ENCODE measurements at places on chromosomes 16 and 17.

DNA sequence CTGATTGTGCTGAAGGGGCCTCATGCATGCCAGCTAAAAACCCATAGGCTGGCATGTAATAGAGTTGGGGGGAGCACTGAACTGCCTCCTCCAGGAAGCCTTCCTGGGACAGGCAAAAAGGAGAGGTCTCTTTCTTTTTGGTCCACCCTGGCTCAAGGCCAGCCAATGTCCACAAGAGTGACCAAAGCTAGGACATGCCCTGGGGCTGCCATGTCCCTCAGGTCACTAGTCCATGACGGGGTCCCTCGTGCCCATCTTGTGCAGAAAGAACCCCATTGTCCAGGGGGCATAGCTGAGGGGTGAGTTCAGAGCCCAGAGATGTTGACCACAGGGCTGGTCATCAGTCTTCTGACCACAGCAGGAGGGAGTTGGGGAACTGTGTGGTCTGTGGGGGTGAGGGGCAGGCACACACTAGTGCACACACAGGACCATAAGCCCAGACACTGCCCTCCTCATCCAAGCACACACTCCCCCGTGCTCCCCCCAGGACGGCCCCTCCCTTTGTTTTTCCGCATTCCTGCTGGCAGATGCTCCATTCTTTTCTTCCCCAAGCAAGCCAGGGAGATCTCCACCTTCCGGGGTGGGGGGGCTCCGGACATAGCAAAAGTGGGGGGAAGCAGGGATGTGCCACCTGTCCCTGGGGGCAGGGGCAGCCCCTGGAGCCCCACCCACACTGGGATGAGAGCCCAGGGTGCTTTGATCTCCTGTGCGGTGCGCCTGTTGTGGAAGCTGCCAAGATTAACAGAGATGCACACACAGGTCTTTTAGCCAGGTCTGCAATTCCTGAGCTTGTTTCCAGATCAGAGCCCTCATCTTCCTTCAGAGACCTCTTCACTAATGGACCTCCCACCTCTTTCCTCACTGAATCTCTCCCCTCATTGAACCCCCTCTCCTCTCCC is 25.2 kb upstream of the PHB1 start:
- no peak for DNase-seq

- no peak for DNase-seq
Measured at GRCh38 chr17:4043862-4044261, 79.6 kb upstream of the ATP2A3 start.

GRCh38 chr16:79301051-79301450 is 299.5 kb downstream of the MAF start:
- peak; percentile 34 for DNase-seq

GRCh38 chr17:78746263-78746948 is 35.7 kb downstream of the CYTH1 start:
- DNase-seq, result no peak

DNA sequence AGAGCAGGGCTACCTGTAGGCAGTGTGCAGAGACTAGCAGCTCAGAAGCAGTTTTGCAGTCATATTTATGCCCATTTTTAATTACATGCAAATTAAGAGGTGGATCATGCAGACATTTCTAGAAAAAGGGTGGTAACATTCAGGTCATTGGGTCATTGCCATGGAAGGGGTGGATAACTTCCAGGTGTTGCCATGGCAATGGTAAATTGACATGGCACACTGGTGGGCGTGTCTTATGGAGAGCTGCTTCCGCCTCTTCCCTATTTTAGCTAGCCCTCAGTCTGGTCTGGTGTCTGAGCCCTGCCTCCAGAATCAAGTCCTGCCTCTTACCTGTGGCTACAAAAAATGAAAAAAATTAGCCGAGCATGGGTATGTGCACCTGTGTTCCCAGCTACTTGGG is 2.8 kb upstream of the DNAI2 start:
- DNase-seq, result peak; percentile 30
